ENCODE measurements at places on chromosomes 16 and 17. TPM values are rescaled to one million over a fixed set of nuclear protein-coding genes. Genes with fewer than 3 reads are reported as not detected.

KCNJ2 gene
- 0.27 TPM for total RNA-seq

CD300C gene
- total RNA-seq = 0.54 TPM

PRR15L gene
- not detected for total RNA-seq

HSD17B2 gene
- total RNA-seq = under 0.01 TPM

ALOX15 gene
- 0.27 TPM for total RNA-seq

MCRIP1 gene
- 65.2 TPM for total RNA-seq

TBC1D3E gene
- total RNA-seq = not detected

PIK3R5 gene
- total RNA-seq = 17.0 TPM

DNA sequence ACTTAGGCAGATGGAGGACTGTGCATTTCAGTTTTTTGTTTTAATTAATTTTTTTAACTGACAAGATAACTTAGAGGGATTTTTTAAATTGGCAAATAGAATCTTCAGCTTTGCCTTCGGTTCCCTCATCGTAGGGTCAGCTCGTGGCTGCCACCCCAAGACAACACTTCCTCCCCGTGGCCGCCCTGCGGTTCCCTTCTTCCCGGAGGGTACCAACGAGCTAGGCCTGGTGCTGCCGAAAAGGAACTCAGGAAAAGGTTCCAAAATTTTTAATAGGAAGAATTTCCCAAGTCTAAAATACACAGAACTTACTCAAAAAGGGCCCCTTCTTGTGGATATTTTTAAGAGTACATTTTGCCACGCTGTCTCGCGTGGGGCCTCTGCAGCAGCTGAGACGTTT is 210.4 kb upstream of the CHMP6 start:
- DNase-seq = peak; percentile 19

DNA sequence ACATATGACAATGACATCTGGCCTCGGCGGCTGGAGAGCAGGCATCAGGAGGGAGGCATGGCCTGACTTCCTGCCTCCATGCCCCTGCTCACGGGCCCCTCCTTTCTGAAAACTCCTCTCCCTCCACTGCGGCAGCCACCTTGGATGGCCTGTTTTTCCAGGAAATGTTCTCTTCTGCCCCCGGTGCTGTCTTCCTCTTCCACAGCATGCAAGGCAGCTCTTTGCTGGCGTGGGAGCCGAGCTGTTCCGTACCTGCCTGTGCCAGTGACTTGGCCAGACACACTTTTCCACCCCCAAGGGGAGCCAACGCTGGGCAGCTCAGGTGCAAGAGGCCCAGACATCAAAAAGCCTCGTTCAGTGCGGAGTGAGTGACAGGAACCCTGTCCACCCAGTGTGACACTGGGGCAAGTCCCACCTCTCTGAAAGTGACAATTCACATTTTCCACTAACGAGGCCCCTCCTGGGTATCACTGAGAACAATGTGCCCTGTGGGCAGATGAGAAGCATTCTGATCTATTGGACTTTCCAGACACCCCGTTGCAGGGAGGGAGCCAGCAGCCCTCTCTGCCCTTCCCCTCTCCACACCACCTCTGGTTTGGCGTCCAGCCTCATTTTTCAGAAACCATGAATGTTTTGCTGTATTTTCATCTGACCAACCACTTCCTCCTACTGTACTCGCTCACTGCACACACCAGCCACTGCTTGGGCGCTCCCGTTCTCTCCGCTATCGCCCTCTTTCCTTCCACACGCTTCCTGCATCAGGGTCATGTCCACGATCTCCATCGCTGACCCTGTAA is 31.2 kb downstream of the NSMCE1 start:
- DNase-seq = peak; percentile 81

DNA sequence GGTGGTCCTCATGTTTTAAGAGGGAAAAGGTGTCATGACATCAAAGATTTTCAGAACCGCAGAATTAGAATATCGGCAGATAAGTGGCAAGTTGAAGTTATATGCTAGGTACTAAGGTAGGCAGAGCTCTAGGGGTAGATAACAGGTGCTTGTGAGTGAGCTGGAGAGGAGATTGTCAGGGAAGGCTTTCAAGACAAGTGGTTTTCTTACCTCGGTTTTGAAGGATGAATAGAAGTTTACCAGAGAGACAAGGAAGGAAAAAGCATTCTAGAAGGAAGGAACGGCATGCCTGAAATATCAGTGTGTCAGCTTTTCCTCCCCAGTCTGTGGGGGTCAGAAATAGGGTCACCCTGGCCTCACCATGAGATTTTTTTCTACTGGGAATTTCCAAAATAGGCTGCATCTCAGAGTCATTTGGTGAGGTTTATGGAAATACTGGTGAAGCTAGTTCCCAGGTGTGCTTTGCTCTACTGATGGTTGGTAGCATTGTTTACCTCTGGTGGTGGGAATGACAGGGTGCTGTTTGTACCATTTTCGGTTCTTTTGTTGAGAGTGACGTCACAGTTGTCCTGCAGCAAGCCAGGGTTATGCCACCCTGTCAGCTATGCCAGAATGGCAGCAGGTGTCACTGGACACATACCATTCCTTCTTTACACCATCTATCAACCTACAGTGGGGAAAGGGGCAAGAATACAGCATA is 112.5 kb downstream of the MSI2 start:
- DNase-seq = no peak

DNA sequence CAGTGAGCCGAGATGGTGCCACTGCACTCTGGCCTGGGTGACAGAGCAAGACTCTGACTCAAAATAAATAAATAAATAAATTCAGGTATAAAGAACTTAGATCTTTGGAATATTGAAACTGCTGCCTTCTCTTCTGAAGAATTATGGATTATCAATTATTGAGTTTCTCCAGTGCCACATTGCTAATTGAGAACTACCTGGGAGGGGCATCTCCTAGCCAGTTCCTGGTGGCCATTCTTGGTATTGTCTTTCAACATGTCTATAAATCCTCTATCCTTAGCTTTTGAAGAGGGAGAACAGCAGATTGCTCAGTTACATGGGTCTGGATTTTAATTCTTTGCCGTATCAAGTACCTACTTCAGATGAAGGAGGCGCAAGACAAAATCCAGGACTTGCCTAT is 29.2 kb downstream of the CALCOCO2 start:
- DNase-seq = no peak

DNA sequence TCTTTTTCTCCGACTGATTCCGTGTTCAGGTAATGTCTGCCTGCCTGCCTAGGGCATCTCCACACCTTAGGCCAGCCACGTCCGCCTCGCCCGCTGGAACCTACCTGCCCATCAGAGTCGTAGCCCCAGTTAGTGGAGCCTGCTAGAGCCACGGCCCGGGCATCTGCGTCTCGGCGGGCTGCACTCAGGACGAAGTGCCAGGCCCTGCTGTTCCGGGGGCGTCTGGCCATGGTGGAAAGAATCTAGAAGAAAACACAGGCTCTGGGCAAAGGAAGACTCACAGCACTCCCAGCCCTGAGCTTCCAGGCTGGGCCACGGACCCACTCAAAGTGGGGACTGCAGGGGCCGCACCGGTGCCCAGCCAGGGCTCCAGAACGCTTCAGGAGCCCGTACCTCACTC is 1.1 kb downstream of the SPSB3 start:
- no peak for DNase-seq

DNA sequence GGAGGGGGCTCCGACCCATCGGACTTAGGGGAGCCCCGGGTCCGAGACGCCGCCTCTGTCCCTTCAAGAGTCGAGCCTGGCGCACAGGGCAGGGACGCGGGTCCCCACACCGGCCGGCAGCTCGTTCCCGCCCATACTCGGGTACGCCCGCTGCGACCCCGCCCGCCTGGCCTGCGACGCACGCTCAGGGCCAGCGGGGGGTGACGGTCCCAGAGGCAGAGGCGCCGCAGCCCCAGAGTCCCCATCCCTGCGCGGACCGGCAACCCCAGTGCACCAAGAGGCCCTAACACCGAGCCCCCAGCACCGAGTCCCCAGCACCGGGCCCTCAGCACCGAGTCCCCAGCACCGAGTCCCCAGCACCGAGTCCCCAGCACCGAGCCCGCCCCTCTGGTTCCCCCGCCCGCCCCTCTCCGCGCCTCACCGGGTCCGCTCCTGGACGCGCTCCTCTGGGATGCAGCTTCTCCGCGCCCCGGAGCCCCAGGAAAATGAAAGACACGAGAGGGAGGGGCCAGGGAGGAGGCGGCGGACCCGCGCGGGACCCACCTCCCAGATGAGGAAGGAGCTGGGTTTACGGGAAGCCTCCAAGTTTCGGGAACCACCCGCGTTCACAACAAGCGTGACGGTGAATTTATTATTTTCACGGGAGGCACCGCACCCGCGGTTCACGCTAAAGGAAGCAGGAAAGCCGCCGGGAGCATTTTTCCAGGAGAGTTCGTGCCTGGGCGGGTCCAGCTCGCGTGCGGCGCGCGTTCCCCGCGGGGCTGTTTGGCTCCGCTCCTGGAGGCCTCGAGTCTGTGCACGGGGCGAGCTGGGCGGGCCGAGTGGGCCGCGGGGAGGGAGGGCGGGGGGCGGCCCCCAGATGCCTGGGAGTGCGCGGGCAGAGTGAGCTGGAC is at the start of gene SECTM1:
Gene SECTM1, minus strand, starts transcription at position 488 of the 893 bp plus-strand sequence. CDS start 6,526 bp downstream, outside the sequence.
- DNase-seq = no peak

DNA sequence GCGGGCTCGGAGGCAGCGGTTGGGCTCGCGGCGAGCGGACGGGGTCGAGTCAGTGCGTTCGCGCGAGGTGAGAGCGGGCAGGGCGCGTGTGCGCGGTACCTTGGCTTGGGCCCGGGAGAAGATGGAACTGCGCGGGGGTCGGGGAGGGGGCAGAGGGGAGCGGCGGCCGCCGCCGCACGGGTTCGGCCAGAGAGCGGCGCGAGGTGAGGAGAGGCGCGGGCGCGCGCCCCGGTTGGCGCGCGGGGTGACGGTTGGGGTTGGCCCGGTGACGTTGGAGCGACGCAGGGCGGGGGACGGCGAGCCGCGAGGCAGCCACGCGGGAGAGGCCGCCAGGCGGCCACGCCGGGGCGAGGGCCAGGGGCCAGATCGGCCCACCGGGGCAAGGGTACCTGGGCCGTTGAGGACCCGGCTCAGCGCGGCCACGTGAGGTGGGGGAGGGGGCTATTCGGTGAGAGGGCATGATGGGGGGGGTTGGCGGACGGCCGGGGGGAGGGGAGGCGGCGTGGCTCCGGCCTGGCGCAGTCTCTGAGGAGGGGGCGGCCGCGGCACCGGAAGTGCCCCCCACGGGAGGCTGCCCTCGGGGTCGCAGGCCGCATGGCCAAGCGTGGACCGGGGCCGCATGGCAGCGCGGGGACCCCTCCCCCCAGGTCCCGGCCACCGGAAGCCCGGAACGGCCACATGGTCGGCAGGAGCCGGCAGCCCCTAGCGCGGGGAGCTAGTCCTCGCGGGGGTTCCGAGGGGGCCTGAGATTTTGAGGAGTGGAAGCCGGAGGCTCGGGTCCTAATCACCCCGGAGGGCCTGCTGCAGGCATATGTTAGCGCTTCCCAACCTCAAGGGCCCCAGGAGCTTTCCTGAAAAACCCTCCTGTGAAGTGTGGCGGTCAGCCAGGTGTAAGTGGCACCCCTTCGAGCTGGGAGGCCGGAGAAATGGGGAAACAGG is 527 bp downstream of the EIF5A start:
- peak; percentile 40 for DNase-seq

DNA sequence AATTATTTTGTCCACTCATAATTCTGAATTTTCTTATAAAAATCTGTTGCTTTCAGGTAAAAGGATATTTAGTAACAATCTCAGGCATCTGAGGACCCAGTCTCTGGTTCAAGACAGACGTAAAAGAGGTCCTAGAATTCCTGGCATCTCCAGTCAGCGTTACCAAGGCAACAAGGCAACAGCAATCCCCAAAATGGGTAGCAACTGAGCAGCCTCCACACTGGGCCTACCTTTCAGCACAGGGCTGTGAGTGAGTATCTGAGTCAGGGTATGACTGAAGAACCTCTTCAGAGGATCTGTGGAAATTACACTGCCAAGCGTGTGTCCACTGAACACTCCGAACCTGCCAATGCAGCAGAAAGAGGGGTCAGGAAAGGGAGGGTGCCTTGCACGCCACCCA is 20.8 kb downstream of the FANCA start:
- no peak for DNase-seq

DNA sequence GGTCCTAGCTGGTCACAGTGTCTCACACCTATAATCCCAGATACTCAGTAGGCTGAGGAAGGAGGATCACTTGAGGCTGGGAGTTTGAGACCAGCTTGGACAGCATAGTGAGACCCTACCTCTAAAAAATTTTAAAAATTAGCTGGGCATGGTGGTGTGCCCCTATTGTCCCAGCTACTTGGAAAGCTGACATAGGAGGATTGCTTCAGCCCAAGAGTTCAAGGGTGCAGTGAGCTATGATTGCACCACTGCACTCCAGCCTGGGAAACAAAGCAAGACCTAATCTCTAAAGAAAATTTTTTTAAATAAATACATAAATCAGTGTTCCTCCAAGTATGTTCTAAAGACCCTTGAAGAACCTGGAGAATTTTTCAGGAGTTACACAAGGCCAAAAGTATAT is 50.6 kb upstream of the GNAO1 start:
- no peak for DNase-seq

DNA sequence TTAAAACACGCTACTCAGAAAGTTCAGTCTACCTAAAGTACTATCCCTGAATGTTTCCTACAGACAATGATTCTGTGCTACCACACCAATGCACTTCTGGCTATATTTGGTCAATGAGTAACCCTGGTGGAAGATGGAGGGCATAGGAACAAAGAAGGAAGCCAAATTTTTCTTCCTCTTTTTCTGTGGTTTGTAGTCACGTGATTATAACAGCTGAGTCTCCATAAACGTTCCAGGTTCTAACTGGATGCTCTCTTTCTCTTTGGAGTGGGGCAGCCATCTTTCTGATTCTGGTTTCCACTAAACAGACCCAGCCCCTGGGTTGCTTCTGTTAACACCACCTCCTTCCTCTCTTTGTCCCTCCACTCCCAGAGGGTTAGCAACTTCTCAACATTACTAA is 274.9 kb downstream of the CDH11 start:
- no peak for DNase-seq

Data from hematopoietic multipotent progenitor cell (in vitro differentiated cells).